ENCODE measurements at places on chromosomes 4 and X. TPM values are rescaled to one million over a fixed set of nuclear protein-coding genes. Genes with fewer than 3 reads are reported as not detected.

Gene HELT
- total RNA-seq = not detected

Gene GRIA2
- not detected for total RNA-seq

- no peak for DNase-seq
Measured at GRCh38 chrX:119775517-119776238, 15.8 kb downstream of the RPL39 start.

- no peak for DNase-seq
Measured at GRCh38 chr4:120730777-120731320, 191.7 kb downstream of the PRDM5 start.

GRCh38 chrX:123339221-123339905 lies 155.3 kb downstream of the GRIA3 start:
- no peak for DNase-seq
